Suprapubic skin (tissue), 4 donors: ENCODE measurements at places on chromosomes 7 and 10.

GRCh38 chr7:105198223-105198622 is 184.2 kb downstream of the KMT2E start:
- peaks cover 22% of the 10 kb centered on the region for H3K36me3 ChIP-seq
- H3K27me3 ChIP-seq: no peaks in the 10 kb centered on the region
- DNase-seq: no peak
- H3K4me1 ChIP-seq: peaks cover 15% of the 10 kb centered on the region
- H3K27ac ChIP-seq: no peak overlapping the region
- H3K4me3 ChIP-seq: no peak overlapping the region

DNA sequence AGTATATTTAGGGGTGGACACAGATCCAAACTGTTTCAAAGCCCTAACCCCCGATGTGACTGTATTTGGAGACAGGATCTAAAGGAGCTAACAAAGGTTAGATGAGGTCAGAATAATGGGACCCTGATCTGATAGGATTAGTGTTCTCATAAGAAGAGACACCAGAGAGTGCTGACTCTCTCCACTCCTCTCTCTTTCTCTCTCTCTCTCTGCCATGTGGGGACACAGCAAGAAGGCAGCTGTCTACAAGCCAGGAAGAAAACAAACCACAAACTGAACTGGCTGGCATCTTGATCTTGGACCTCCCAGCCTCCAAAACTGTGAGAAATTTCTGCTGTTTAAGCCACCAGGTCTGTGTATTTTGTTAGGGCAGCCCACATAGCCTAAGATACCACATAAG is 84.7 kb upstream of the KDM7A start:
- H3K36me3 ChIP-seq: no peaks in the 10 kb centered on the region
- peaks cover 3% of the 10 kb centered on the region for H3K27me3 ChIP-seq
- H3K4me1 ChIP-seq: no peaks in the 10 kb centered on the region
- DNase-seq: no peak

- DNase-seq: no peak
- peaks cover 25% of the 10 kb centered on the region for H3K4me1 ChIP-seq
- H3K36me3 ChIP-seq: no peaks in the 10 kb centered on the region
- peak overlapping the region; percentile 22 for H3K27ac ChIP-seq
Observed at GRCh38 chr10:75507469-75507868, 76.0 kb downstream of the LRMDA start.

DNA sequence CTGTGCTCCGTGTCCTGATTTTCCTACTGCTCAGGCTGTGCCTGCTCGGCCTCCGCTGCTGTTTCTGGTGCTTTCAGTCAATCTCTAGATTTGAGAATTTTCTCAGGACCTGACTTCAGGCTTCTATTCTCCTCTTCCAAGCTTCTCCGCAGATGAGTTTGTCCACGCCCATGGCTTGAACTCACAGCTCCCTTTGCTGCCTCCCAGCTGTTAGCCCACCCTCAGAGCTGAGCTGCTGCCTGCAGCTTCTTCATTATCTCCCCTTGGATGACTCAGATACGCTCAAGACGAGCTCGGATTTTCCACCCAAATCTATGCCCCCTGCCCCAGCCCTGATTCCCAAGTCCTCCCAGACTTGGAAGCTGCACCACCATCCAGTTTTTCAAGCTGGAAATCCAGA is 104.7 kb downstream of the FGFR2 start:
- no peak for DNase-seq
- H3K36me3 ChIP-seq: no peaks in the 10 kb centered on the region
- H3K27ac ChIP-seq: no peak overlapping the region
- H3K27me3 ChIP-seq: no peaks in the 10 kb centered on the region
- no peak overlapping the region for H3K4me3 ChIP-seq
- H3K4me1 ChIP-seq: peaks cover 37% of the 10 kb centered on the region

GRCh38 chr10:71395621-71396020 is 1.1 kb upstream of the CDH23 start:
- H3K27me3 ChIP-seq: peaks cover 50% of the 10 kb centered on the region
- H3K4me3 ChIP-seq: no peak overlapping the region
- H3K36me3 ChIP-seq: no peaks in the 10 kb centered on the region
- H3K27ac ChIP-seq: no peak overlapping the region
- H3K4me1 ChIP-seq: peaks cover 29% of the 10 kb centered on the region
- no peak for DNase-seq

DNA sequence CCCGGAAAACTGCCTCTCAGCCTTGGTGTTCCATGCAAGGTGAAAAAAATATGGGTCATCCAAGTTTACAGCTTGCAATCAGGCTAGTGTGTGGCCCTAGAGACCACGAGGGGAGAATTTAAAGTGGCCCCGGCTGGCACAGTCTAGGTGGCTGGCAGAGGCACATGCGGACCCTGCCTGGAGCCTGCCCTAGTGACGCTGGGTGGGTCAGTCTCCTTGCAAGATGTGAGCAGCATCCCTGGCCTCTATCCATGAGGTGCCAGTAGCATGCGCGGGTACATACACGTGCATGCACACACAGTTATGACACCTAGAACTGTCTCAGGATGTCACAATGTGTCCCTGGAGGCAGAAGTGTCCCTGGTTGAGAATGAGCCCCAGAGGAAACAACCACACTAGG is 22.4 kb upstream of the ZNF716 start:
- no peak for DNase-seq
- H3K4me3 ChIP-seq: no peak overlapping the region
- no peaks in the 10 kb centered on the region for H3K36me3 ChIP-seq
- no peaks in the 10 kb centered on the region for H3K4me1 ChIP-seq
- no peaks in the 10 kb centered on the region for H3K27me3 ChIP-seq

DNA sequence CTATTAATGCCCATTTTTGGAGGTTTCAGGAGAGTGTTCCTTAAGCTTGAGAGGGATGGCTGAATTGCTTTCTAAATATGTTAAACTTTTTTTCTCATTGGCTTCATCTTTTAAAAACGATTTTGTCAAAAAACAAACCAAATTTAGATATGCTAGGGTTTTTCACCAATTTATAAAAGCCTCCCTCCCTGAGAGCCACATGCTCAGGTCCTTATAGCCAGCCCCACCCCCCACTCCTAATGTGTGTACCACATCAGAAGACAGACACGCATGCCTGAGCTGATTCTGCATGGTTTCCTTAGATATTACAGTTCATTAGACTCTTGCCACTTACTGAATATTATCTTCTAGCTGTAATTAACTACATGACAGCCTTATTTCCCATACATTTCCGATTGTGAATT is 2.0 kb downstream of the CUL1 start:
- H3K36me3 ChIP-seq: no peaks in the 10 kb centered on the region
- peak overlapping the region; percentile 76 for H3K4me3 ChIP-seq
- no peak overlapping the region for H3K27ac ChIP-seq
- H3K4me1 ChIP-seq: peaks cover 61% of the 10 kb centered on the region
- H3K27me3 ChIP-seq: no peaks in the 10 kb centered on the region

DNA sequence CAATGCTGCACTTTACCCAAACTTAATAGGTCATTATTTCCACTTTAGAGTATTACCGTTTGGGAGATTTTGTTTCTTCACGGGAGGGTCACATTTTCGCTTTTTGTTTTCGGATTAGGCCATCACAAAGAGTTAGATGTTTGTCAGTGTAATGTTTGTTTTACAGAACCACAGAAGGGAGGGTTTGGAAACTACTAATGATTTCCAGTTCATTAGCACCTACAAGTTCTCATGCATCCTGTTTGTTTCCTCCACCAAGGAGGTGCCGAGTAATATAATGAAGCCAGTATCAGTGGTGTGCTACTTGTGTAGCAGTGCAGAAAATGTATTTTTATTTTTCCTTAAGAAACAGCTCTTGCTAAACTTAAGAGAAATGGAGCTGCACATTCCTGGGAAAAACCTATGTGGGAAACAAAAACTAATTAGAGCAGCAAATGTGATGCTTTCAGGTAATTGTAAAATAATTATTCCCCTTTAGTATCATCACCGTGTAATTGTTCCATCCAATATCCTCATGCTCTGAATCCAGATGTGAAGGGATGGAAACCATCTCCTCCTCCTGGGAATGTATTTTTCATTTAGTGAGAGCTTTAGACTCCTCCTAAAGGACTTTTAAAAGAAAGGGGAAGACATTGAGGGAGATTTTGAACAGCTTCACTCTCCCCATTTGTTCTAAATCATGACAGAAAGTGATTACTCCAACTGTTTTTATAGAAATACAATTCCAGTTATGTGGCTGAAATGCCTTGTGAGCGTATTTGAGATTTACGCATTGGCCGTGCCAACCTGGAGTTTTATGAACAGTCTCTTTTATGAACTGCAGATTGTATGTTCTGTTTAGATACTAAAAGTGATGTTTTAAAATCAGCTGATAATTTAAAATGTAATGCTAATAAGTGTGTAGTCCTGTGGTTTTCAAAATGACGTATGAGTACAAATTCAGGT is 5.6 kb downstream of the CELF2 start:
- no peak overlapping the region for H3K4me3 ChIP-seq
- H3K4me1 ChIP-seq: peaks cover 18% of the 10 kb centered on the region
- H3K27me3 ChIP-seq: peaks cover 14% of the 10 kb centered on the region

DNA sequence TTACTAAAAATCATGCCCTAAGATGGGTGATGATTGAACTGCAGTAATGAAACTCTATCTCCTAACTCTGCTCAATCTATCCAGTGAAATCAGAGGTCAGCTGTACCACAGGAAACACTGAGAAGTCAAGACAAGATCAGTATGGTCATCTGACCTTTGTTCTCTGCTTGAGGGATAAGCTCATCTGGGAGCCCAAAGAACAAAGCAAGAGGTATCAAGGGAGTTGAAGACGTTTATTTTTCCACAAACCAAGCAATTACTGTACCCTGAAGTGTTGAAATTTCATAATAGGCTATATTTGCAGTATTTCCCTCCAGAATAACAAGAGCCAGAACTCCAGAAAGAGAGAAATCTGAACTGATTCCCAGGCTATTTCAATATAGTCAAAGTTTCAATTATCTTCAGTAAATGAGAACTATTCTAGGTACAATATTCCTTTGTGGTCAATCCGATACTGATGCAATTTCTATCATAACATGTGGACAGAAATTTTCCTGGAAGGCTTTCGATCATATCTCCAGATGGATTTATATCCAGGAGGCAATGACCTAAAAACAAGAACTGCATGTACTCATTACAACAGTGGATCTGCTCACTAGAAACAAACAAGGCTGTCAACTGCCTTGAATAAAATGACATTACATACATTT is 345.3 kb downstream of the TNS3 start:
- no peak overlapping the region for H3K4me3 ChIP-seq
- no peak overlapping the region for H3K27ac ChIP-seq
- H3K36me3 ChIP-seq: no peaks in the 10 kb centered on the region
- no peak for DNase-seq
- H3K27me3 ChIP-seq: no peaks in the 10 kb centered on the region

GRCh38 chr10:104336821-104337467 is 1.3 kb downstream of the ITPRIP start:
- no peak for DNase-seq
- no peaks in the 10 kb centered on the region for H3K36me3 ChIP-seq
- peak overlapping the region; percentile 72 for H3K4me3 ChIP-seq
- peak overlapping the region; percentile 95 for H3K27ac ChIP-seq
- no peaks in the 10 kb centered on the region for H3K27me3 ChIP-seq

GRCh38 chr10:70578371-70578947 is 24.1 kb downstream of the PRF1 start:
- no peak overlapping the region for H3K4me3 ChIP-seq
- H3K4me1 ChIP-seq: peaks cover 19% of the 10 kb centered on the region
- no peaks in the 10 kb centered on the region for H3K27me3 ChIP-seq
- no peak for DNase-seq

DNA sequence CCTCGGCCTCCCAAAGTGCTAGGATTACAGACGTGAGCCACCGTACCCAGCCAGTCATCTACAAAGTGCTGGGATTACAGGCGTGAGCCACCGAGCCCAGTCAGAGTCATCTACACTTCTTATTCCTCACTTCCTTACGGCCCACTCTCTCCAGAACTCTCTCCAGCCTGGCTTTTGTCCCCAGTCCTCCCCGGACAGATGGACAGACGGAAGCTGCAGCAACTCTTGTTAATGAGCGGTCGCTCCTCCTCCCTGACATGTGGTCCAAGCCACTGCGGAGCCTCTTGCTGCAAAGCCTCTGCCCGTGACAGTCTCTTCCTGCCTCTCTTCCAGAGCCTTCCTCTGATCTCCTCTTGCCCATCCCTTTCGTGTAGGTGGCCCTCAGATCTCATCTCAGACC is 45.9 kb downstream of the TMEM270 start:
- no peak overlapping the region for H3K4me3 ChIP-seq
- no peaks in the 10 kb centered on the region for H3K36me3 ChIP-seq
- peaks cover 13% of the 10 kb centered on the region for H3K4me1 ChIP-seq
- DNase-seq: peak; percentile 72
- H3K27me3 ChIP-seq: no peaks in the 10 kb centered on the region
- no peak overlapping the region for H3K27ac ChIP-seq

DNA sequence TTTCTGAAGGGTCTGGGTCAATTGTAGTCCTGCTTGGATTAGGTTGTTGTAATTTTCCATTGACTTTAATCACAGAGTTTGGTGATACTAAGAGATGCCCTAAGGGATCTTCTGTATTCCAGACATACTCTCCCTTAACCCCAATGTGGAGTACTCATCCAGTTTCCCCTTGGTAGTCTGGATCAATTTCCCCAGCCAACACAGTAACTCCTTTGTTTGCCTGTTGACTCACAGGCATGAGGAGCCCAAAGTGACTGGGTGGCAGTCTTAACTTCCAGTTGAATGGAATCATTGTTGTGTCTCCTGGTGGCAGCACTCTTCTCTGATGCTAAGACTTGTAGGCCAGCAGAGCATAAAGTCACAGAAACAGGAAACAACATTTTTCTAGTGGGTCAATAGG is 41.5 kb upstream of the PIK3CG start:
- H3K36me3 ChIP-seq: no peaks in the 10 kb centered on the region
- no peaks in the 10 kb centered on the region for H3K27me3 ChIP-seq

DNA sequence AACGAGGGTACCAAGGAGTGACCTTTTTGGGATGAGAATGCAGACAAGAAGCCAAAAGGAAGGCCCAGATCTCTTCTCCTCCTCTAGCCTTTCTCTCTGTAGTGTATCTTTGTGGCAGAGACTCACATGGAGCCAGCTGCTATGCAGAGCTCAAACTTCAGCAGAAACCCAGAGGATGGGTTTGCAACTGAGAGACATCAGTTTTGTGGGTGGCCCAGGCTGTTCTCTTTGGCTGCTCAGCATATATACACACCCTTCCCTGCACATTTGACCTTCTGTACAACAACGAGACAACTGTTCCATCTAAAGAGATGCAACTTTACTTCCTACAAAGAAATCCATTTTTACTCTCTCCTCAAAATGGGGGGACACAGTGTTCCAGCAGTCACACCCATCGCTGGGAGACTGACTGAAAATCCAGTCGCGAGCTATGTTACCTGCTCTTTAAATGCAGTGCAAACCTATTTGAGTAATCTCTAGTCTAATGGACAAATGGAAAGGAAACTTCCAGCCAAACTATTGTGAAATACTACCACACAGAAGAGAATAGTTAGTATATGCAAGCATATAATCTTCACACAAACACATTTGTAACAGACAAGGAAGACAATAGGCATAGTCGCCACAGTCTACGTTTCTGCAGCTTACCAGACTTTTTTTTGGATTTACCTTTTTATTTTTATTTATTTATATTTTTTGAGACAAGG is 51.2 kb downstream of the GTF2I start:
- H3K36me3 ChIP-seq: peaks cover 95% of the 10 kb centered on the region
- no peak overlapping the region for H3K27ac ChIP-seq
- H3K4me3 ChIP-seq: no peak overlapping the region
- no peaks in the 10 kb centered on the region for H3K4me1 ChIP-seq
- no peaks in the 10 kb centered on the region for H3K27me3 ChIP-seq
- DNase-seq: no peak

- H3K4me3 ChIP-seq: no peak overlapping the region
- no peaks in the 10 kb centered on the region for H3K36me3 ChIP-seq
- no peak overlapping the region for H3K27ac ChIP-seq
- no peak for DNase-seq
- no peaks in the 10 kb centered on the region for H3K27me3 ChIP-seq
Observed at GRCh38 chr7:23810099-23810498, 100.1 kb downstream of the STK31 start.
